Islet precursor cell (in vitro differentiated cells): ENCODE measurements at places on chromosomes 16 and 17.

GRCh38 chr17:41894791-41895331 is 23.9 kb downstream of the ACLY start:
- peak; percentile 87 for DNase-seq

DNA sequence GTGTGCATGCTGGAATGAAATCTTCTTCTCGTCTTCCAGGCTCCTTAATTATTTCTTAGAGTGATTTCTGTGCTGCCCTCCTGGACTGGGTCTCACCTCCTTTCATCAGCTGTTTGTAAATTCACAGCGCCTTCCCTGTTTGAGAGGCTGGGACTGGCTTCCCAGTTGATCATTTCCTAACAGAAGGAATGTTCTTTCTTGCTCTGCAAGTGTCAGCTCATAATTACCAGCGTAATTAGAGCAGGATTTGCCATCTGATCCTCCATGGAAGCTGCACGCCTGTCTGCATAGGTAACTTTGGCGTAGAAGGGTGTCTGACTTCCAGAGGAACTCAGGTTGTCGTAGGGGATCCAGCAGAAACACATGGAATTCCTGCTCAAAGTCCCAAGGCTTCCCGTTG is 375.0 kb upstream of the EEF2KMT start:
- no peak for DNase-seq

GRCh38 chr16:9437115-9437514 is 345.7 kb downstream of the HAPSTR1 start:
- no peak for DNase-seq

- DNase-seq: no peak
These were observed 36.0 kb downstream of the USP32 start for GRCh38 chr17:60355663-60356594.

DNA sequence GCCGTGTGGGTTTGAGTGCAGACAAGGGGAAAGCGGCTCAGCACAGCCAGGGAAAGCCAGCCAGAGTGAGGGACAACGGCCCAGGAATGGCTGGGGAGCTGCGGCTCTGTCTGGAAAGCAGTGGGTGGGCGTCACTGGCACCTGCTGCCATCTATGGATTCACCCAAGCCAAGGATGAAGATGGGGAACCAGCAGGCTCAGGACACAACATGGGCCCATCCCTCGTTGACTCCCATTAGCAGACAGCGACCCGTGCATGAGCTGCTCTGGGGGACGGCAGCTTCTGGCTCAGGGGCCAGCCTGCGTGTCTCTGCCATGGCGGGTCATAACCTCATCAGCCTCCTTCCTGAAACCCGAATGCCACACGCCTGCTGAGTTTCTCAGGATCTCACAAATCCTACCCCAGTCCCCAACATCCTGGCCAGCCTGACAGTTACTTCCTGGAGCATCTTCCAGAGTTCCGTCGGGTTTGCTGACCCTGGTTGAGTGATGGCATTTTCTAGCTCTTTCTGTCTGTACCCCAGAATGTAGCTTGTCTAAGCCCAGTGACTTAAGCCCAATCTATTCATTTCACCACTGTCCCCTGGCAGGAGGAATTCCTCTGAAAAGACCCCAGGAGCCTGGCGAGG is 50.7 kb downstream of the SLC7A5 start:
- no peak for DNase-seq

DNA sequence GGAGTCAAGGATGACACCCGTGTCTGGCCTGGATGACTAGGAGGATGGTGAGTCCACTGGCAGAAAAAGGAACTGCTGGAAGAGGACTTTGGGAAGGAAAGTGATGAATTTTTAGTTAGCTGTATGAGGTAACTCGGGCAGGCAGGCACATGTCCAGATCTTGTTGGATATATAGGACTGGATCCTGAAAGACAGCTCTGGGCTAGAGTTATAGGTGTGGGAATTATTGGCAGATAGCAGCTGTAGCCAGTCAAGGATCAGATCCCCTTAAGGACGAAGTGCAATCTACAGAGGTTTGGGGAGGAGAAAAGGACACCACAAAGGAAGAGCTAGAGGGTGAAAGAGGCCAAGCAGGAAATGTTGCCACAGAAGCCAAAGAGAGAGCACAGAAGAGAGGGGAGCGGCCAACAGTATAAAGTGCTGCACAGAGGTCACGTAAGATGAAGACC is 10.1 kb downstream of the CYB5D1 start:
- peak; percentile 49 for DNase-seq

DNA sequence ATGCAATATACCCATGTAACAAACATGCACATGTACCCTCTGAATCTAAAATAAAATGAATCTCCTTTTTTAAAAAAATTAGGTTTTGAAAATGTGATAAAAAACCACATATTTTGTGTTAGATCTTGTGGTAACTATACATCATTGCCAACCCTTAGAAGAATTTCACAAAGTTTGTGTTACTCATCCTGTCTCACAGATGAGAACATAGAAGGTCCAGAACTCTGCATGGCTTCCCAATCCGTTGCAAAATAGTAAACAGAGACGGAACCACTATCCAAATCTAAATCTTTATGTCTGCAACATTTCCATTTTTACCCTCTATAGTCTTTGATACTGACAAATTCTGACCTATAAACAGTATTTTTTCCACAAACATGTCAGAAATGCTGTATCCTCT is 759.9 kb downstream of the KCNJ2 start:
- DNase-seq: no peak

DNA sequence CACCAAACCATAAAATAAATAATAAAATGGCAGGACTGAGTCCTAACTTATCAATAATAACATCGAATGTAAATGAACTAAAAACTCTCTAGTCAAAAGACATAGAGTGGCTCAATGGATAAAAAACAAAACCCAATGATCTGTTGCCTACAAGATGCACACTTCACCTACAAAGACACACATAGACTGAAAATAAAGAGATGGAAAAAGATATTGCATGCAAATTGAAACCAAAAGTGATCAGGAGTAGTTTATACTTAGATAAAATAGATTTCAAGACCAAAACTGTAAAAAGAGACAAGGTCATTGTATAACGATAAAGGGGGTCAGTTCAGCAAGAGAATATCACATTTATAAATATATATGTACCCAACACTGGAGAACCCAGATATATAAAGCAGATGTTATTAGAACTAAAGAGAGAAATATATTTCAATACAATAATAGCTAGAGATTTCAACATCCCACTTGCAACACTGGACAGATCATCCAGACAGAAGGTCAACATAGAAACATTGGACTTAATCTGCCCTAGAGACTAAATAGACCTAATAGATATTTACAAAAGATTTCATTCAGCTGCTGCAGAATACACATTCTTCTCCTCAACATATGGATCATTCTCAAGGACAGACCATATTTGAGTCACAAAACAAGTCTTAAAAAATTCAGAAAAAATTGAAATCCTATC is 29.8 kb downstream of the SLC47A2 start:
- no peak for DNase-seq

DNA sequence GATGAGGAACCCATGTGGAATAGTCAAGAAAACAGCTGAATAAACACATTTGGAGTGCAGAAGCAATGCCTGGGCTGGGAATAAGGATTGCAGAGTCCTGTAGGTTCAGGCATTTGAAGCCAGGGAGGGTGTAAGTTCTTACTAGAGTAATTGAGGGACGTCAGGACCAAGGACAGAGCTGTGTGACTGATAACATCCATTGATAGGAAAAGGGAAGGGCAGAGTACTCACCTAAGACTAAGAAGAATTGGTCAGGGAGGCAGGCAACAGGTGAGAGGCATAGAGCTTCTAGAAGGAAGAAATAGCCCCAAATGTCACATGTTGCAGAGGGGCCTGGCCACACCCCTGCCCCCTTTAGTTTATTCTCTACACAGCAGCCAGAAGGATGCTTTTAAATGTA is 79.8 kb upstream of the TMEM132E start:
- peak; percentile 77 for DNase-seq

GRCh38 chr16:72214821-72215220 is 42.9 kb upstream of the PMFBP1 start:
- no peak for DNase-seq

- no peak for DNase-seq
These were observed 32.2 kb upstream of the IL21R start for GRCh38 chr16:27369806-27370205.

- no peak for DNase-seq
These were observed 5.3 kb downstream of the MYCBPAP start for GRCh38 chr17:50513495-50513894.

DNA sequence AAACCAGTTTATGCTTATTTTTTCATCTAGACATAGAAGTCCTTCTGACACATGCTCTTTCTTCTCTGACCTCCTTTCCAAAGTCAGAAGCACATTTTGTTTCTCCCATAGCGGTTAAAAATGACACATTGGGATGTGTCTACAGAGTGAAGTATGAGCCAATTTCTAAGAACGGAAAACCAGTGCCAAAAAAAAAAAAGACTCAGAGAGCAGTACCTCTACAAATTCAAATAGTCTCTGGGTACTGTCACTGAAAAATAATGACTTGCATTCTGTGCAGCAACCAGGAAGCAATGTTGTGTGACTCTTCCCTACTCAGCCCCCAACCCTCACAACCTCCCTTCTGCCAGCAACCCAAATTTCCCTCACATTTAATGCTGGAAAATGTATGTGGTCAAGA is 145.5 kb upstream of the PMFBP1 start:
- DNase-seq: no peak

DNA sequence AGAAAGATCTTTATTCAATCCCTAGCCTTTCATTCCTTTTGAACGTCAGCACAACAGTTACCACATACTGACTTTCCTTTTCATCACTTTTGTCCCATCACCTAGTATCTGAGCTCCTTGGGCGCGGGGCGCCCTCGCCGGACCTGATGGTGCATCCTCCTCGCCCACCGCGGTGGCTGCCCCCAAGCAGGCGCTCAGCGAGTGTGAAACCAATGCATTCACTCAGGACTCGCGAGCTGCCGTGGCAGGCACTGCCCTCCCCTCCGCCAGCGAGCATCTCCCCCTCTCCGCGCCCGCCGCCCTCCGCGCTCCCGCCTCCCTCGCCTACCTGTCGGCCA is 756 bp downstream of the KLHL11 start:
- no peak for DNase-seq

GRCh38 chr17:69743091-69743490 is 328.6 kb downstream of the MAP2K6 start:
- DNase-seq: no peak

- peak; percentile 35 for DNase-seq
These were observed 216.0 kb downstream of the FOXL1 start for GRCh38 chr16:86794216-86794864.

DNA sequence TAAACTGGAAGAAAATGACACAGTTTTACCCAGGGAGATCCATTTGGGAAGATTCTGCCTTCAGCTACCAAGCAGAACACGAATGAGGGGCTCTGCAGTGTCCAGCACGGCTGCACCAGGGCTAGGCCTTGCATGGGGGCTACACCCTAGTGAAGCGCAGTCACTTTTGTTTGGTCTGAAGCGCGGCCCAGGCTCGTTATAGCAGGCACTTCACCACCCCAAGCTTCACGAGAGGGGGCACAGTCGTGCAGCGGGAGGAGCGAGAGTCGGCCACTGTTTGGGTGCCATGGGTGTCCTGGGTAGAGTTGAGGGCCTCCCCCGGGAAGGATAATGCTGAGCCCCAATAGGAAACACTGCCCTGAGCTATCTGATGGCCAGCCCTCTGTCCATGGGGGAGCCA is 21.6 kb upstream of the IL17C start:
- no peak for DNase-seq

- no peak for DNase-seq
These were observed 1.4 kb upstream of the MRPL28 start for GRCh38 chr16:371515-372301.

DNA sequence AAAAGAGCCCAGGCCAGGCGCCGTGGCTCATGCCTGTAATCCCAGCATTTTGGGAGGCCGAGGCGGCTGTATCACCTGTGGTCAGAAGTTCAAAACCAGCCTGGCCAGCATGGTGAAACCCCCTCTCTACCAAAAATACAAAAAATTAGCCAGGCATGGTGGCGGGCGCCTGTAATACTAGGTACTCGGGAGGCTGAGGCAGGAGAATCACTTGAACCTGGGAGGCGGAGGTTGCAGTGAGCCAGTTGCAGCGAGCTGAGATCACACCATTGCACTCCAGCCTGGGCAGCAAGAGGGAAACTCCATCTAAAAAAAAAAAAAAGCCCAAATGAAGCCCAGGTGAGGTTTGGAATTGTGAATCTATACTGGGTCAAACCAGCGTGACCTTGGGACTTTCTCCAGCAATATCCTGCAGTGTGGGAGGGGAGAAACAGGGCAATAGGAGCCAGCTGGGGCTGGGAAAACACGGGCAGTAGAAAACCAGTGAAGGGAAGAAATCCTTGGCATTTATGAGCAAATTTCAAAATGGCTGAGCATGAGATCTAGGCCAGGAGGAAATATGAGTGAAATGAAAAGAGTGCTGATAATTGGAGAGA is 8.2 kb upstream of the DHX8 start:
- no peak for DNase-seq
